Prostate gland (tissue), 2 donors: ENCODE measurements at places on chromosomes 3 and 15. TPM values are rescaled to one million over a fixed set of nuclear protein-coding genes. Genes with fewer than 3 reads are reported as not detected.

- no peak for DNase-seq
These were observed 1.4 kb upstream of the HERC1 start for GRCh38 chr15:63835211-63835568.

DNA sequence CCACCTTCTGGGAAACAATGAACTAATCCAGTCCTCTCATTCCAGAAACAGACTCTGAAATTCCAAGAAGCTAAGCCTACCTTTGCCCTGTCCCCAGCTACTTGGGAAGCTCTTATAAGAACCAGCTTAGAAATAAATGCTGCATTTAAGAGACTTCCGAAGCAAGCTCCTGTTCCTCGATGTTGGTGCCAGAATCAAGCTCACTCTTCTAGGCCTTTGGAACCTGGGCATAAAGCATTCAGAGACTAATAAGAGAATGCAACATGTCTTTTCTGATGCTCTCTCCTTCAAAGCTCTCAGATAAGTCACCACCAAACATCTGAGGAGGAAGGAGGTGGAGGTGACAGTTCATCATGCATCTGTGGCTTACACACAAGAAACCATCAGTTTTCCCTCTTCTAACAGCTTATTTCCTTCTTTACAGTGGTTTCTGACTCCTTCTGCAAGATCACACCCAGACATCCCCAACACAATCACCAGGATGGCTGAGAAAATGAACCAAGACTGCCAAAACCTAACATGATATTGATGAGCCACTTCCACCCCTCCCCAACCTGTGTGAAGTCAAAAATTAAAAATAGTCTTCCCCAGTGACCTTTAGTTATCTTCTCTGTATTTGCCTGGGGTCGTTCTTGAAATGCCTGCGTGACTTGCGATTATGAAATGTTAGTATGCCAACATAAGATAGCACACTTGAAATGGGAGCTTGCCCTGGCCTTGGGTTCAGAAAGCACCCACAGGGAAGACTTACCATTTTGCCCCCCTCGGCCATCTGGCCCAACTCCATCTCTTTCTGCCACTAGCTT lies 11.5 kb downstream of the ARHGEF3 start:
- no peak for DNase-seq

GRCh38 chr15:73584699-73585420 lies 48.3 kb downstream of the NPTN start:
- DNase-seq = no peak

- DNase-seq = no peak
These were observed 214.4 kb downstream of the OCA2 start for GRCh38 chr15:27884726-27885125.

GRCh38 chr3:111787556-111788463 lies 71.3 kb upstream of the PHLDB2 start:
- DNase-seq = no peak

DNA sequence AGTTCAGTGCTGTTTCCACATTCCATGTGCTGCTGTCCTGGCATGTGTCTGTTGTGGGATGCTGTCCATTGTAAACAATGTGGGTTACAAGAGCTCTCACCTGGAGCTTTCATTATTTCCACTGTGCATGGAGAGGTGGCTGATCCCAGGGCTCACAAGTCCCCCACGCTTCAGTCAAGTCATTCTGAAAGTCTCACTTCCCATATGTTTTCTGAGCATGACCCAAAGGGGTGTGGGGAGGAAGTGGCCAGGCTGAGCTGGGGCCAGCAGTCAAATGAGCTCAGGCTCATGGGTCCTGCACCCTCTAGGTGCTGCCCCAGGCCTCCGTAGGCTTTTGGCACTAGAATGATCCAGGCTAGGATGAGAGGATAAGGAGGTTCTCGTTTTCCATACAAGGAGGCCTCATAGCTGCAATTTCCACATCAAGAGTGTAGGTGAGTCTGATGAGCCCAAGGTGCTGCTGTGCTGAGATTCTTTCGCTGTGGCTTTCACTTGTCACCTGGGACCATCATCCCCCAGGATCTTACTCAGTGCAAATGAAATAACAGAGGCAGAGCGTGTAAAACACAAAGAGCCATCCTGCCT lies 22.0 kb downstream of the STARD5 start:
- DNase-seq = no peak

DNA sequence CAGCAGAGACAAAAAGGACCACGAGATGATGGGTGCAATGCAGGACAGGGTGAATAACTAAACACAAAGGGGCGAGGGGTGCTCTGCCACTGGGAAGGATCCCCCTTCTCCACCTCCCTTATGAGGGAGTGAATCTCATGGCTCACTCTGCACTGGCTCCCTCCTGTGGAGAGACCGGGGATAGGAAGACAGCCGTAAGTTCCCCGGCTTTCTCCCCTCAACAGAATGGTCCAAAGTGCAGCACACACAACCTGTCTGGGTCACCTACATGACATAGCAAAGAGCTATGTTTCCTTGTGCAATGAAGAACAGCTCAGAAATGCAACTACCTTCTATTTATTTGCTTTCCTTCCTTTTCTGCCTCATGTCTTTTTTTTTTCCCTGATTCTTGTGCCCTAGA lies 7.8 kb upstream of the ACSBG1 start:
- DNase-seq = no peak

GRCh38 chr3:64935971-64936370 lies 248.2 kb upstream of the ADAMTS9 start:
- peak; percentile 67 for DNase-seq

- DNase-seq = no peak
These were observed 13.0 kb upstream of the BTLA start for GRCh38 chr3:112512320-112512719.

- no peak for DNase-seq
These were observed 303.0 kb downstream of the PLOD2 start for GRCh38 chr3:145857956-145858355.

GRCh38 chr15:64029633-64030032 lies 16.7 kb downstream of the DAPK2 start:
- no peak for DNase-seq

- no peak for DNase-seq
These were observed 1.1 kb downstream of the MYH15 start for GRCh38 chr3:108509263-108509662.

Gene WDR48
- total RNA-seq = 46.7 TPM

Gene ASB14
- not detected for total RNA-seq

Gene FAM174B
- total RNA-seq = 32.0 TPM

Gene CTXN2
- total RNA-seq = not detected

Gene PRTG
- total RNA-seq = 6.1 TPM
